ENCODE measurements at places on chromosomes 2 and 18. TPM values are rescaled to one million over a fixed set of nuclear protein-coding genes. Genes with fewer than 3 reads are reported as not detected.

- no peak overlapping the region for H3K4me3 ChIP-seq
- no peaks in the 10 kb centered on the region for H3K4me1 ChIP-seq
- no peak overlapping the region for H3K27ac ChIP-seq
Observed at GRCh38 chr18:41642756-41643155, 312.3 kb upstream of the PIK3C3 start.

DNA sequence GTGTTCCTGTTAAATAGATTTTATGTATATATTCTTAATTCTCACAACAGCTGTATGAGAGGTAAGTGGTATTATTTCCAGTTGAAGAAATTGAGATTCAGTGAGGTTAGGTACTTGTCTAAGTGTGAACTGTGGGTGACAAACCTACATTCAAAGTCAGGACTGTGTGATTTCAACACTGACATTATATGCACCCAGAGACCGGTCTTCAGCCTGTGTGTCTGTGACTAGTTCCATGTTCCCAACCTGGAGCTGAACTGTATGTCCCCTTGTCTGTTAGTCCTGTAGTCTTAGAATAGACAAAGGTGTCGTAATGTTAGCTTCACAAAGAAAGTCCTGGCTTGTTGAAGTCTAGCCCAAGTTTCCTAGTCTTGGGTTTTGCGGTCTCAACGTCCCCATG, 17.4 kb downstream of the PLEKHB2 start:
- H3K4me3 ChIP-seq: no peak overlapping the region
- H3K27me3 ChIP-seq: no peaks in the 10 kb centered on the region
- no peaks in the 10 kb centered on the region for H3K4me1 ChIP-seq
- peaks cover 10% of the 10 kb centered on the region for H3K36me3 ChIP-seq
- DNase-seq: no peak
- H3K27ac ChIP-seq: no peak overlapping the region

CELF4 gene
- not detected for total RNA-seq

MBOAT2 gene
- total RNA-seq: not detected

- H3K27me3 ChIP-seq: no peaks in the 10 kb centered on the region
- no peaks in the 10 kb centered on the region for H3K4me1 ChIP-seq
- no peaks in the 10 kb centered on the region for H3K36me3 ChIP-seq
- no peak for DNase-seq
- H3K27ac ChIP-seq: no peak overlapping the region
- H3K4me3 ChIP-seq: no peak overlapping the region
Observed at GRCh38 chr2:162175714-162176113, 23.7 kb upstream of the GCG start.

DNA sequence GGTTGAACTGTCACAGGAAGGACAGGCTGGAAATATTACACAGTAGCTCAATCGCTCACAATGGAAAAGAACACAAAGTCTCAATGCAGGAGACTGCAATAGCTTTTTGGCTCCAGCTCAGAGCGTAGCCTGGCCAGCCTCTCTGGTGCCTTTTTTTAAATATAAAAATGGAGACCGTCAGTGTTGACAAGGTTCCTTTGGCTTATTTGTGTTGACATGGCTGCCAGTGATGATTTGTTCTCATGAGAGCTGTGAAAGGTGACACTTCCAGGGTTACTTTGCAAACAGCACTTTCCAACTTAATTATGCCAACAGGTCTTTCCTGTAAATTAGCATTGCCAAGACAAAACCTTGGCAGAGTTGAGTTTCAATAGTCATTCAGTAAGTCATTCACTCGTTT, 70.8 kb downstream of the KCNE4 start:
- H3K27me3 ChIP-seq: no peaks in the 10 kb centered on the region
- H3K27ac ChIP-seq: no peak overlapping the region
- no peak overlapping the region for H3K4me3 ChIP-seq
- no peak for DNase-seq

DNA sequence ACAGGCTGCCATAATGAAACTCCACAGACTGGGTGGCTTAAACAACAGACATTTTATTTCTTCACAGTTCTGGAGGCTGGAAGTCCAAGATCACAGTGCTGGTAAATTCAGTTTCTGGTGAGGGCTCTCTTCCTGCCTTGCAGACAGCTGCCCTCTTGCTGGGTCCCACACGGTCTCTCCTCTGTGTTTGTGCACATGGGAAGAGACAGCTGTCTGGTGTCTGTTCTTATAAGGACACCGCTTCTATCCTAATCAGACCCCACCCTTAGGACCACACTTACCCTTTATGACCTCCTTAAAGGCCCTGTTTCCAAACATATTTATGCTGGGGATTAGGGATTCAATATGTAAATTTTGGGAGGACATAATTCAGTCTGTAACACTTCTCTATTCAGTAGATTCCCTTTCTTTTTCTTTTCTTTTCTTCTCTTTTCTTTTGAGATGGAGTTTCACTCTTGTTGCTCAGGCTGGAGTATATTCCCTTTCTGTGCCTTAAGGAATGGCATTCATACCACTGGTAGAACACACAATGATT, 18.9 kb downstream of the CTIF start:
- no peak overlapping the region for H3K4me3 ChIP-seq
- H3K36me3 ChIP-seq: no peaks in the 10 kb centered on the region
- no peak for DNase-seq

GRCh38 chr18:23675236-23675635, 12.5 kb upstream of the ANKRD29 start:
- DNase-seq: no peak
- H3K27me3 ChIP-seq: no peaks in the 10 kb centered on the region
- no peak overlapping the region for H3K27ac ChIP-seq

- H3K27me3 ChIP-seq: no peaks in the 10 kb centered on the region
- peaks cover 14% of the 10 kb centered on the region for H3K4me1 ChIP-seq
- H3K4me3 ChIP-seq: no peak overlapping the region
- no peak overlapping the region for H3K27ac ChIP-seq
- peaks cover 3% of the 10 kb centered on the region for H3K36me3 ChIP-seq
- DNase-seq: no peak
Observed at GRCh38 chr2:62042944-62043343, 137.5 kb downstream of the COMMD1 start.

SLC4A3 gene
- total RNA-seq: not detected

DNA sequence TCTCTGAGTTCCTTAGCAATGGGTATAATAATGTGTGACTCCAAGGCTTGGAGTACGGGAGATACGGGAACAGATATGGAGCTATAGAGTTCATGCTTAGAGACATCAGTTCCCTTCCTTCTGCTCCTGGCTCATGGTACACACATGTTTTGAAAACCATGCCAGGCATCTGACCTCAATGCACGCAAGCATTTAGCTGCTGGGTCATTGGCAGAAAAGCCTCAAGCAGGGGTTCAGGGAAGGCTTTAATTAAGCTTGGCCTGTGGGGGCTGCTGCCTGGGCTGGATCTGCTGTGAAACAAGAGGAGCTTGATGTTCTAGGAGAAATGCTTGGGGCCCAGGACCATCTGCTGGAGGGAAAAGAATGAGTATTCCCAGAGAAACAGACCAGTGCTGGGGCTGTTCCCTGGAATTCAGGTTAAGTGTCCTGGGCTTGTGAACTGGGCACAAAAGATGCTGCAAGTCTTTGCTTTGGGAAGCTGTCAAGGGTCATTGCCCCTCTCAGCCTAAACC, 3.2 kb downstream of the ALLC start:
- peaks cover 4% of the 10 kb centered on the region for H3K4me1 ChIP-seq
- H3K27ac ChIP-seq: no peak overlapping the region
- no peaks in the 10 kb centered on the region for H3K36me3 ChIP-seq
- no peak overlapping the region for H3K4me3 ChIP-seq
- no peaks in the 10 kb centered on the region for H3K27me3 ChIP-seq

GRCh38 chr18:28728891-28729290, 552.0 kb upstream of the CDH2 start:
- H3K27me3 ChIP-seq: no peaks in the 10 kb centered on the region
- H3K27ac ChIP-seq: no peak overlapping the region
- H3K36me3 ChIP-seq: no peaks in the 10 kb centered on the region

GRCh38 chr18:48136051-48136826, 205.8 kb upstream of the SMAD2 start:
- H3K27me3 ChIP-seq: no peaks in the 10 kb centered on the region
- H3K27ac ChIP-seq: no peak overlapping the region
- DNase-seq: no peak
- H3K4me1 ChIP-seq: peaks cover 4% of the 10 kb centered on the region

- peak overlapping the region; percentile 97 for H3K27ac ChIP-seq
- no peak for DNase-seq
- peaks cover 68% of the 10 kb centered on the region for H3K4me1 ChIP-seq
- H3K36me3 ChIP-seq: peaks cover 4% of the 10 kb centered on the region
Observed at GRCh38 chr2:26901326-26902183, 53.6 kb downstream of the DPYSL5 start.

- H3K27ac ChIP-seq: no peak overlapping the region
- no peak overlapping the region for H3K4me3 ChIP-seq
- H3K27me3 ChIP-seq: no peaks in the 10 kb centered on the region
- no peaks in the 10 kb centered on the region for H3K36me3 ChIP-seq
- DNase-seq: no peak
Observed at GRCh38 chr2:191885650-191886049, 38.8 kb upstream of the CAVIN2 start.

- no peaks in the 10 kb centered on the region for H3K36me3 ChIP-seq
- peak overlapping the region; percentile 57 for H3K4me3 ChIP-seq
- DNase-seq: peak; percentile 95
- H3K27me3 ChIP-seq: no peaks in the 10 kb centered on the region
Observed at GRCh38 chr18:44758861-44759631, 78.4 kb downstream of the SETBP1 start.

GRCh38 chr2:234564699-234565098, 67.8 kb upstream of the ARL4C start:
- no peaks in the 10 kb centered on the region for H3K27me3 ChIP-seq
- peak; percentile 65 for DNase-seq
- H3K4me1 ChIP-seq: peaks cover 48% of the 10 kb centered on the region
- peak overlapping the region; percentile 95 for H3K27ac ChIP-seq
- H3K4me3 ChIP-seq: peak overlapping the region; percentile 39

DNA sequence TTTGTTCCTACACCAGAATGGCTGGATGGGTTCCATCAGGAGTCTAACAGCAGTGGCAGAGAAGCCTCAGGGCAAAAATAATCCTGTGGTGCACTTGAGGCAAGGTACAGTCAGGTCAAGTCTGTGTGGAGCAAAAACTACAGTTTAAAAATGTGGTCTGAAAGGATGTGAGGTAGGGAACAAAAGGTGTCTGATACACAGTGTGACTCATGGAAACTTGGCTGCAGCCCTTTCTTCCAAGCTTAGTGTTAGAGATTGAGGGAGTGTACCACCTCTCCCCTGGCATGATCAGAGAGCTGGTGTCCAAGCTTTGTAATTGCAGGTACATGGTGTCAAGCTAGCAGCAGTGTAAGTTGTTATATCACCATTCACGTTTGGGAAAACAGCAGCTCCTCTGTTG, 8.9 kb downstream of the ANKAR start:
- no peak overlapping the region for H3K4me3 ChIP-seq
- no peak overlapping the region for H3K27ac ChIP-seq
- DNase-seq: no peak
- H3K4me1 ChIP-seq: peaks cover 19% of the 10 kb centered on the region
- H3K27me3 ChIP-seq: no peaks in the 10 kb centered on the region

IL36RN gene
- total RNA-seq: not detected

SETBP1 gene
- total RNA-seq: 3.4 TPM

DNA sequence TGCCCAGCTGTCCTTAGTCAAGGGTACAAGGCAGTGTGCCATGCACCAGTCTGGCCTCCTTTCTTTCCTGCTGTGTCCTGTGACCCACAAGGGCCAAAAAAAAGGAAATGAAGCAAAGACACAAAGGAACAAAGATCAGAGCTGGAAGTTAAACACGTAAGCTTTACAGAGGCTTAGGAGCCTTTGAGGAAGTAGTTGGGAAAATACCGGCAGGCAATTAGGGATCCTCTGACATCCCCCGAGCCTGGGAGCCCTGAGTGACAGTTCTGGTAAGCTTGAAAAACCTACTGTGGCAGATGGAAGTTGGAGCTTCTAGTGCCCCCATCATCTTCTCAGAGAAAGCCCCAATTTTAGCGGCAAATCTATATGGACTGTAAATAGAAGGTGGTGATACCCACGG, 78.5 kb downstream of the SPRED2 start:
- H3K27me3 ChIP-seq: no peaks in the 10 kb centered on the region
- no peak overlapping the region for H3K27ac ChIP-seq
- peaks cover 18% of the 10 kb centered on the region for H3K4me1 ChIP-seq
- no peak overlapping the region for H3K4me3 ChIP-seq
- DNase-seq: no peak

CENPA gene
- 21.1 TPM for total RNA-seq

DNA sequence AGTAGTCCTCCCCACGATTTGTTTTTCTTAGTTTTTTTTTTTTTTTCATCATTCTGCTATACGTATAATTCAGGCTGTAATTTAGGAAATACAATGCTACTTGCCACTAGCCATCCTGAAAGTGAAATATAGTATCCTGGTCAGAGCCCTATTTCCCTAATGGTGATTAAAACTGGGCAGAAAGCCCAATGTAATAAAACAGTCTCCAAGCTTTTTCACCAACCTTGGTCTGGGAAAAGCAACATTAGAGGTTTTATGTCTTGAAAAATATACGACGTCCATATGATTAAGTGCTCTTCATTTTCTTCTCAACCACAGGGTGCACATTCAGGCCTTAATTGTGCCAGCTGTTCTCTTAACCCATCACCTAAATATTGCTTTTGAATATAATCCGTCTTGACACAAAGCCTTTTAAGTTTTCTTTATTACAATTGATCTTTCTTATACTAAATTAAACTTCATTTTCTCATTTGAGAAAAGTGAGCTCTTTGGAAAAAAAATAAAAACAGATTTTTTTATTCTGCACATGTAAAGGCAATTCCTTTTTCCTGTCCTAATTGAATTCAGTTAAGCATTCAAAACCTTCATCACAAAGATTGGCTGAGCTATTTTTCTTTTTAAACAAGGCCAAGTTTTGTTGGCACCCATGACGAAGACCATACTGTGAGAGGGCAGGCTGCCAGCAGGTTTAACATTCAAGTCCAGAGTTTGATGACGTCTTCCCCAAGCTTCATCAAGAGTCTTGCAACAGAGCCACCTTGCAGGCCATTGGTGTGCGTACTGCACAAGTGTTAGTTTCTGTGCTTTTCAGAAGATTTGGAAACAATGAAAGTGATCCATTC, 52.7 kb downstream of the MAP2 start:
- no peaks in the 10 kb centered on the region for H3K36me3 ChIP-seq
- DNase-seq: no peak
- H3K4me1 ChIP-seq: no peaks in the 10 kb centered on the region
- H3K27ac ChIP-seq: no peak overlapping the region

DNA sequence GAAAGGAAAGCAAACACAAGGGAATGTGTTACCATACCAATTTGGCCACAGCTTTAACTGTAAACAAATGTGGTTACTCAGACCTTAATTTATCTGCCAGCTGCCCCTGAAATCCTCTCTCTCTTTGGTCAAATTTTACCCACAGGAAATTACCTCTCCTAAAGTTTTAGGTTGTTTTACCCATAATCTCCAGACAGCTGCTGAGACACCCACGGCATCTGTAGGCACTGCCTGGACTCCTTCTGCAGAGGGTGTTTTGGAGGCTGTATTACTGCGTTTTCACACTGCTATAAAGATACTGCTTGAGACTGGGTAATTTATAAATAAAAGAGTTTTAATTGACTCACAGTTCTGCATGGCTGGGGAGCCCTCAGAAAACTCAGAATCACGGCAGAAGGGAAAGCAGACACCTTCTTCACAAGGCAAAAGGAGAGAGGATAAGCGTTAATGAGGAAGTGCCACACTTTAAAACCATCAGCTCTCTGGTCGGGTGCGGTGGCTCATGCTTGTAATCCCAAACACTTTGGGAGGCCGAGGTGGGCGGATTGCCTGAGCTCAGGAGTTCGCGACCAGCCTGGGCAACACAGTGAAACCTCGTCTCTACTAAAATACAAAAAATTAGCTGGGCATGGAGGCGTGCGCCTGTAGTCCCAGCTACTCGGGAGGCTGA, 677.5 kb upstream of the FSHR start:
- no peak for DNase-seq
- H3K4me1 ChIP-seq: no peaks in the 10 kb centered on the region
- no peak overlapping the region for H3K27ac ChIP-seq
- H3K27me3 ChIP-seq: no peaks in the 10 kb centered on the region

PLEK gene
- total RNA-seq: 224 TPM

Measured in Karpas-422 (cell line).